ENCODE measurements at places on chromosomes 5 and 9. TPM values are rescaled to one million over a fixed set of nuclear protein-coding genes. Genes with fewer than 3 reads are reported as not detected.

PNPLA7 gene
- total RNA-seq, result 16.2 TPM

INVS gene
- 21.9 TPM for total RNA-seq

LCN2 gene
- 136 TPM for total RNA-seq

SMU1 gene
- total RNA-seq, result 15.5 TPM

ABLIM3 gene
- total RNA-seq, result 50.8 TPM

TLE1 gene
- total RNA-seq, result 75.1 TPM

SPATA31D4 gene
- total RNA-seq, result not detected

DBH gene
- 12.0 TPM for total RNA-seq

LAMC3 gene
- 13.3 TPM for total RNA-seq

NSG2 gene
- total RNA-seq, result 7.1 TPM

PCAT7 gene
- not detected for total RNA-seq

DNA sequence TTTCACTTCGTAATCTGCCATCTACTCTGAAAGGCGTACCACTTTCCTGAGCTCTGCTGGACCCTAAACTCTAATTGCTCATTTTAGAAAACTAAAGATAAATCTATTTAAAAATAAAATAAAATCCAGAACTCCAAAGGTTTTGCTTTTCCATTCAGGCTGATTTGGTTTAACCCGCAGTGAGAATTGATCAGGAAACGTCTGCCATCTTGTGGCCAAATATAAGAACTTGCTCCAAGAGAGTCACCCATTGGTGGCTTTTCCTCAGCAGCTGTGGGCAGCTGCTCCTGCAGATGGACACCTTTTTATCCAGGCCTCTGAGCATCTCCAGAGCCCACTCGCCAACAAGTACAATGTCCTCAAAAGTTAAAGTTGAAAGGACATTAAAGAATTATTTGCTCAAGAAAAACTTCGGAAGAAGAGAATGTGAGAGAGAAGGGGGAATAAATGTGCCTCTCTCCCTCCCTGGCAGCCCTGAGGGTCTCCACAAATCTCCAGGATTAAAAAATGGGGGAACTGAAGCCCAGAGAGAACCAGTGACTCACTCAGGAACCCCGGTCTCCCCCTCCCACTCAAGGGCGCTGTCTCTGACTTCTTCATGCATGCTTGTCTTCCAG lies 4.1 kb downstream of the SAXO1 start:
- no peak for DNase-seq

GRCh38 chr9:138049779-138050471 lies 172.3 kb downstream of the CACNA1B start:
- DNase-seq, result no peak

GRCh38 chr5:32107291-32107690 lies 66.8 kb downstream of the GOLPH3 start:
- DNase-seq, result no peak

- no peak for DNase-seq
These were observed 36.7 kb upstream of the KCNIP1 start for GRCh38 chr5:170466988-170467707.

DNA sequence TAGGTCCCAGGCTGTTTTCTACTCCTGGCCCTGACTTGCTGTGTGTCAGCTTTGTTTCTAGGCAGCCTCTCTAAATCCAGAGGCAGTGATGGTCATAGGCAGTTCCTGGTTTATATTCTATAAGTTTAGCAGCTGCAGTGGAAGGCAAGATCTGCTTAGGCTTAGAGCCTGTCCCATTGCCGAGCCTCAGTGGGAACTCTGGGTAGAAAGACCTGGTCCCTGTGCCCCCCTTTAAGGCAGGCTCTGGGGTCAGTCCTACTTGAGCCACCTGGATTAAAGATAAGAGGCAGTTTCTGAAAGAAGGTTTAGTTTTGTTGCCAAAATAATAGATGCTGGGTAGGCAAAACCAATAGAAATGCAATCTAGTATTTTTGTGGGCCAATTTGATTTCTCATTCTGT lies 13.6 kb downstream of the MCCC2 start:
- no peak for DNase-seq

DNA sequence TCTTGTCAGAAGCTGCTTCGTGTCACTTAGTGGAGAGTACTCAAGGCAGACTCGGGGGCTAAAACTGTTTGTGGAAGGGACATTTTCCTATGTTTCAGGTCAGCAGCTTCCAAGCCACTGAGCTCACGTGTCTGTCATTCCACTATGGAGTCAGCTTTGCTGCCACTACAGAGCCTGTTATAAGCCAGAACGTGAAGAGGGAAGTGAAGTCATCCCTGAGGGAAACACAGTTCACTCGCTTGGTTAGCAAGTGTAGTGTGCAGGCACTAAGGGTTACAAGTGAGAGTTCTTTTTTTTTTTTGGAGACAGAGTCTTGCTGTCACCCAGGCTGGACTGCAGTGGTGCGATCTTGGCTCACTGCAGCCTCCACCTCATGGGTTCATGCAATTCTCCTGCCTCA lies 24.5 kb upstream of the LTC4S start:
- DNase-seq, result no peak

- DNase-seq, result no peak
These were observed 10.8 kb downstream of the FIBCD1 start for GRCh38 chr9:130927995-130928900.

- DNase-seq, result peak; percentile 94
These were observed 7.6 kb downstream of the PTCH1 start for GRCh38 chr9:95508968-95509850.

- no peak for DNase-seq
These were observed 65.7 kb upstream of the EIF4EBP3 start for GRCh38 chr5:140481758-140482157.

- DNase-seq, result no peak
These were observed 17.8 kb downstream of the DMRT1 start for GRCh38 chr9:859251-859650.

DNA sequence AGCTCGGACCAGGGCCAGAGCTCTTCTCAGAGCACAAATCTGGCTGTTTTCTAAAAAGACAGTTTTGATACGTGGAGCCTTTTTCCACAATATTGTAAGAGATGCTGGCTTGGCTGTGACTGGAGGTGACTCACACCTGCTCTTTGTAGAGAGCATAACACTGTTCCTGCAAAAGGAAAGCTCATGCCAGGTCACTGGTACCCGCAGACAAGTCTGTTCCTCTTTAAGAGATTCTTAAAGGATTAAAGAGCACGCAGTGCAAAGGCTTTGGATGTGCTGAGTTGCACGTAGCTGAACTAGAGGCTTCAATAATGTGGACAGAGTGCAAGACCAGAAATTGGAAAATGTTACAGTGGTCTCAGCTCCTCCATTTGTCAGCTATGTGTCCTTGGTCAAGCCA lies 19.0 kb downstream of the ACTL7B start:
- no peak for DNase-seq

- DNase-seq, result no peak
These were observed 12.1 kb upstream of the P4HA2 start for GRCh38 chr5:132239776-132240175.

DNA sequence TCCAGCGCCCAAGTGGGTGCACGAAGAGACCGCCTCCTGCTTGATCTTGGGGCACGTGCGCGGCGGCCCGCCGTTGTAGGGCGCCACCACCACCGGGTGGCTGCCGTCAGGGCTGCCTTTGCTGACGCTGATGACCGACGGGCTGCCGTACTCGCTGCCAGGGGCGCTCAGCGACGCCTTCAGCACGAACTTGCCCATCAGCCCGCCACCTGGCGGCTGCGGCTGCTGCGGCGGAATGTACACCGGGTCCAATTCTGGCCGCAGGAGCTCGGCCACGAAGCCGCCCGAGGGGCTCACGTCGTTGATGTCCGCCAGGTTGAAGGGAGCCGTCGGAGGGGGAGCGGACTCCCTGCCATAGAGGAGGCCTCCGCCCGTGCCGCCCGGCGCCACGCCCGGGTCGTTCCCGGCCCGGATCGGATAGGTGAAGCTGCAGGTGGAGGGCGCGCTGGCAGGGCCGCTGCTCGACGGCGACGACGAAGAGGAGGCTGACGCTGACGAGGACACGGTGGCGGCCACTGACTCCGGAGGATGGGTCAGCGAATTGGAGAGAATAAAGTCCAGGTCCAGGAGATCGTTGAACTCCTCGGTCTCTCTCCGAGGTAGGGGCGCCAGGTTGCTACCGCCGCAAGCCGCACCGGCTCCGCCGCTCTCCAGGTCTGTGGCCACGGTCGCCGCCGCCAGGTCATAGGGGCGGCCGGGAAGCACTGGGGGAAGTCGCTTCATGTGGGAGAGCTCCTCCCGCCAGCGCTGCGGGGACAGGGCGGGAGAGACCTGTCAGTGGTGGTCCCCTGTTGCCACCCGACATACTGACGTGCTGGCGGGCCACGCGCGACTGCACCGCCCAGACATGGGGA lies 1.8 kb downstream of the KLF4 start:
- DNase-seq, result no peak

DNA sequence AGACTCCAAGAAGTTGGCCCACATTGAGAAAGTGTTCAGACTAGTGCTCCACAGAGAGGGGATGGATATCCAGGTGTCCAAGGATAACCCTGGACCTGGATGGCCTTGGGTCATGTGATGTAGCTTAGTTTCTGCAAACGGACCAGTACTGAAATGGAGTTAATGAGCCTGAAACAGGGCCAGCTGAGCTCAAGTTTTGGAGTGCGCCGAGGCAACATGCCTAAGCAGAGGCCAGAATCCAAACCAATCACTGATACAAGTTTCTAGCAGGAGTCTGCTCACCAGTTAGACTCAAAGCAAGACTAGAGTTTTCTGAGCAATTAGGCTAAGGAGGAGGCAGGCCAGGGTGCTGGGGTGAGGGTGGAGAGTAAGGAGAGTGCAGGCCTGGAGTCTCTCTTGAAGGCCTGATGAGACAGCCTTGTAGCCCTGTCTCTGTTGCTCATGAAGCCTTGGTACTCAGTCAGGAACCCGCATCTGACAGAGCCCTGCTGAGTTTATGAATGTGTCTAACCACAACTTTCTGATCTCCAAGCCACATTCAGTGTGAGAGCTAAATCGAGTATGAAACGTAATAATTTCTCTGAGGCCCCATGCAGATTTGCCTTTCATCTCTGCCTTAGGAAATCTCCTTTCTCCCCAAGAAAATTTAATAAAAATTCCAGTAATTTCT lies 68.9 kb upstream of the EQTN start:
- DNase-seq, result no peak

GRCh38 chr9:105877721-105878120 lies 183.4 kb downstream of the TMEM38B start:
- no peak for DNase-seq

All from vagina (tissue), 2 donors.